ENCODE measurements at places on chromosomes 1 and 21.

DNA sequence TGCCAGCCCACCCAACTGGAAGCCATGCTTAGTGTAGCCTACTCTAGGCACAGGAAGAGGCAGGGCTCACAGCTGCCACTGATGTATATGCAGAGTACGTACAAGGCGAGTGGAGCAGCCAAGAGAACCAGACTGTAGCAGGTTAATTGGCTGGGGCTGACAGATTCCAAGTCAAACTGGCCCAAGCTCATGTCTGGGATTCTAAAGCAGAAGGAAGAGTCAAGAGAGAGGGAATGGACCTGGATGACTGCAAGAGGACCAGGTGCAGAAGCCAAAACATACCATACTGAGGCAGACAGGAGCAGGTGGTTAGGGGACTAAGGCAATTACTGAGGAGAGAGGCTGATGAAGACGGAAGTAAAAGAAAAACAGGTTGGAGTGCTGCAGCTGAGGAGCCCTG lies 51.3 kb upstream of the LRRN2 start:
- H3K4me1 ChIP-seq = no peaks in the 10 kb centered on the region
- peaks cover 26% of the 10 kb centered on the region for H3K27me3 ChIP-seq
- no peak for DNase-seq
- no peak overlapping the region for H3K4me3 ChIP-seq

GRCh38 chr1:1835546-1835945 lies 55.3 kb downstream of the GNB1 start:
- peaks cover 10% of the 10 kb centered on the region for H3K36me3 ChIP-seq
- no peaks in the 10 kb centered on the region for H3K27me3 ChIP-seq
- no peak overlapping the region for H3K4me3 ChIP-seq
- H3K27ac ChIP-seq = no peak overlapping the region

DNA sequence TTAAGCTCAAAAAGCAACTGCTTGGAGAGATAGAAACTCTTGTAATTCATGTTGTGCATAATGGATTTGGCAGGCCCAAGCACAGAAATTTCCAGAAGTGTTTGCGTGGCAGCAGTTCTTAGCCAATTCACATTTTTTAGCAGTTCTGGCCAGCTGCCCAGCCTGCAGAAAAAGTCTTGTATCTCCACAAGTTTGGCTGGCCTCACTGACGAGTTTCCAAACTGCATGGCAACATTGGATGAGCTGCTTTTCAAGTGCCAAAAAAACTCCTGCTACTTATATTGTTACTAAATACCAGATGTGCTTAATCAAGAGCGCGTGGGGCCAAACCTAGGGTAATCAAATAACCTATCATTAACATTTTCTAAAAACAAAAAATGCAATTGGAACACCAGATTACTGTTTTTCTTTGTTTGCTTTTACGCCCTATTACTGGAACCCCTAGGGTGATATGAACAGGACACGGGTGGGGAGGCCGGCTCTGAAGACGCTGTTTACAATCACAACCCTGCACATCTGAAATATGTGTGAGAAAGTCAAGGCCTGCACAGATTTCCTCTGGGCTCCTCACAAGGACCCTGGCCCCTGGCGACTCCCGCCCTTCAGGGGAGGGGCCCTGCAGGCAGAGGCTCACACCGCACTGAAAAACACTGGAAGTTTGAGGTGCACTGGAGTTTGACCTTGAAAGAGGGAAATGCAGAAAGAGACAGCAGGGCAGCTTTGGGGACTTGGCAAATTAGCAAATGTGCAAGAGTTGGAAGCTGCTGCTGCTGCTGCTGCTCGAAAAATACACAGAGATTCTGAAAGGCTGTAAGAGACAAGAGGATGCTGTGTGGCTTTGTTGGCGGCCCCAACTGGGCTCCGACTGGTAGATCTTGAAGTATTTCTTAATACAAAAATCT lies 55.2 kb upstream of the TARBP1 start:
- H3K36me3 ChIP-seq = no peaks in the 10 kb centered on the region
- H3K4me1 ChIP-seq = peaks cover 9% of the 10 kb centered on the region
- H3K4me3 ChIP-seq = no peak overlapping the region
- H3K27ac ChIP-seq = no peak overlapping the region
- no peak for DNase-seq

- no peak overlapping the region for H3K4me3 ChIP-seq
- peaks cover 12% of the 10 kb centered on the region for H3K27me3 ChIP-seq
- no peaks in the 10 kb centered on the region for H3K4me1 ChIP-seq
- H3K36me3 ChIP-seq = no peaks in the 10 kb centered on the region
- DNase-seq = no peak
These were observed 41.2 kb upstream of the FOXO6 start for GRCh38 chr1:41319807-41320711.

DNA sequence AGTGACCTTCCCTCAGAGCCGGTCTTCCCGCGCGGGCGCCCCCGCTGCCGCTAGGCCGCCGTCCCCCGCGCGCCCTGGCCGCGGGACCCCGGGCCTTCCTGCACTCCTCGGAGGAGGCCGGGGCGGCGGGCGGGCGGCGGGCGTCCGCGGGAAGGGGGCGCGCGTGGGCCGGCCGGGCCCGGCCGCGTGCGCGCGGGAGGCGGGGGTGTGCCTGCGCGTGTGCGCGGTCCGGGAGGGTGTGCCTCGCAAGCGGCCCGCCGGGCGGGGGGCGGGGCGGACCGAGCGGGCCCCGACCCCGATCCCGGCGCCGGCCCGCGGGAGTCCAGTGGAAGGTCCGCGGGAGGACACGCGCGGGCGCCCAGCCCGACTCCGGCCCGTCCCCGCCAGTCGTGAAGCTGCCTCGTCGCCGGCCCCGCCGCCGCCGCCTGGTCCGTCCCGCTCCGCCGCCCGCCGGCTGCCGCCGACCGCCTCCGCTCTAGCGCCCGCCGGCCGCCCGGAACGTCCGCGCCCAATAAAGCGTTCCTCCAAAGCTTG lies 438 bp downstream of the MRPS6 start:
- H3K4me1 ChIP-seq = peaks cover 49% of the 10 kb centered on the region
- peaks cover 41% of the 10 kb centered on the region for H3K36me3 ChIP-seq
- H3K27me3 ChIP-seq = peaks cover 4% of the 10 kb centered on the region
- peak overlapping the region; percentile 96 for H3K4me3 ChIP-seq
- peak overlapping the region; percentile 90 for H3K27ac ChIP-seq

DNA sequence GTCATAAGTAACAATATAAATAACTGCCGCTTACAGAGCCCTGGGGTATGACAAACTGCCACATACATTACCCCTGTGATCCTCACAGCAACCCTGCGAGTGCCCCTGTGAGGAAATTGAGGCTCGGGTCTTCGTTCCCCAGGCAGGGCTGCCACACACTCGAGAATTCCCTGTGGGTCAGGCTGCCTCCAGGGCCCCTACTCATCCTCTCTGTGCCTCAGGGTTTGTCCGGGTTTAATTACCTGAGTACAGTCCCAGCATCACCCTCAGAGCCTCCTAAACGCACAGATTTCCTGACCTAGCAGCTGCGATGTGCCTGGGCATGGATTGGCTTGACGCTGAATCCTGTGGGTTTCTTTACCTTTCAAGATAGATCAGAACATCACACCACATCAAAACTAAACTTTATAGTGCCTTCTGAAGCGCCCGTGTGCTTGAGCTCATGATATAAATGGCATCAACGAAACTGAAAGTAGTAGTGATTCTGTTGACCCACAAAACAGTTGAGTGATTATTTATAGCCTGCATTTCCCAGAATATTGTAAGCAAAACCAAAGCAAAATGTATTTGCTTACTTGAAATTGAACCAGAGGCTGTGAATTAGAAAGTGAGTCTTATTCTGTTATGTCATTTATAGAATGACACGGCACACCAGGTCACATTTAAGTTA lies 14.0 kb downstream of the SLC37A1 start:
- H3K27ac ChIP-seq = peak overlapping the region; percentile 75
- no peaks in the 10 kb centered on the region for H3K27me3 ChIP-seq
- peak overlapping the region; percentile 72 for H3K4me3 ChIP-seq
- peak; percentile 50 for DNase-seq

DNA sequence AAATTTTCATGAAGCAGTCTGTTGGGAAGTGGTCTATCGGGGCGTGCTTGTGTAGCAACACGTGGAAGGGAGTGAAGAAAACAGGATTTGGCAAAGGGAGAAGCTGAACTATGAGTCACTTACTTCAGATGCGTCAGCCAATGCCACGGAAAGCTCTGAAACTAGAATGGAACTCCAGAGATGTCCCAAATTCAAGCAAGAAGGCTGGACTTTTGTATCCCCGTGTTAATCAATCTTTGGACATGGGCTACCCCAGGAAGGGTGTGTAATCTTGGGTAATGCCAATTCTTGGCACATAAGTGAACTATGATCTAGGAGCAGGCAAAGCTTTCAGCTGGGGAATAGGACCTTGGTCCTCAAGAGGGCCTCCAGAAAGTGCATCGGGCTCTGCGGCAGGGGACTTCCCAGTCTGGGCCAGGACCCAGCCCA lies 102.6 kb downstream of the ADSS2 start:
- H3K27ac ChIP-seq = peak overlapping the region; percentile 70
- peaks cover 46% of the 10 kb centered on the region for H3K4me1 ChIP-seq
- no peak overlapping the region for H3K4me3 ChIP-seq
- no peak for DNase-seq
- H3K27me3 ChIP-seq = no peaks in the 10 kb centered on the region
- peaks cover 7% of the 10 kb centered on the region for H3K36me3 ChIP-seq

- peaks cover 27% of the 10 kb centered on the region for H3K27me3 ChIP-seq
- H3K4me1 ChIP-seq = no peaks in the 10 kb centered on the region
- H3K4me3 ChIP-seq = no peak overlapping the region
- no peaks in the 10 kb centered on the region for H3K36me3 ChIP-seq
- no peak for DNase-seq
These were observed 17.3 kb upstream of the TSPEAR start for GRCh38 chr21:44728716-44729115.

DNA sequence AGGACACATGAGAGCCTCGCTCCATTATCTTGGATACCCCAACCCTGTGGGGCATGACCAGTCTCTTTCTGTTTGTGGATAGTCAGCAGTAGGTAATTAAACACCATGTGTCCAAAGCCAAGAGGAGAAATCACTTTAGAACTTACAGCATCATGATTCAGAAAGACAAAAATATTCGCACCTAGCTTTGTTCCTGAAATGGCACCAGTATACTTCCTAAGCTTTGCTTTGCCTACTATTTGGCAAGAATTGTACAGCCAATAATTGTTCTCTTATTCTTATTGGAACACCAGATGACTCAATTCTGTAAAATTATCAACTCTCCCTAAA lies 24.2 kb downstream of the TNFRSF9 start:
- peaks cover 12% of the 10 kb centered on the region for H3K36me3 ChIP-seq
- no peak overlapping the region for H3K4me3 ChIP-seq
- no peak for DNase-seq
- H3K27me3 ChIP-seq = no peaks in the 10 kb centered on the region

DNA sequence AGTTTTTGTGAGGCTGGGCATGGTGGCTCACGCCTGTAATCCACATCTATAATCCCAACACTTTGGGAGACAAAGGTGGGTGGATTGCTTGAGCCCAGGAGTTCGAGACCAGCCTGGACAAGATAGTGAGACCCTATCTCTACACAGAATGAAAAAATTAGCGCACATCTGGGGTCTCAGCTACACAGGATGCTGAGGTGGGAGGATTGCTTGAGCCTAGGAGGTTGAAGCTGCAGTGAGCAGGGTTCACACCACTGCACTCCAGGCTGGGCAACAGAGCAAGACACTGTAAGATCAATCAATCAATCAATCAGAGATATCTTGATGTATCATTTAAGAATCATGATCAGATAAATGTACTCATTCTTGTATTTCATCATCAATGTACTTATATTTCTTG lies 7.1 kb downstream of the ZYG11B start:
- H3K36me3 ChIP-seq = no peaks in the 10 kb centered on the region
- H3K27ac ChIP-seq = no peak overlapping the region
- H3K4me1 ChIP-seq = peaks cover 9% of the 10 kb centered on the region
- no peak for DNase-seq
- no peak overlapping the region for H3K4me3 ChIP-seq
- H3K27me3 ChIP-seq = no peaks in the 10 kb centered on the region

GRCh38 chr1:161381707-161382106 lies 14.0 kb upstream of the CFAP126 start:
- no peak overlapping the region for H3K4me3 ChIP-seq
- H3K27me3 ChIP-seq = peaks cover 2% of the 10 kb centered on the region
- H3K4me1 ChIP-seq = peaks cover 12% of the 10 kb centered on the region
- no peaks in the 10 kb centered on the region for H3K36me3 ChIP-seq
- no peak for DNase-seq

GRCh38 chr1:109969146-109969829 lies 15.3 kb upstream of the AHCYL1 start:
- no peaks in the 10 kb centered on the region for H3K36me3 ChIP-seq
- H3K27ac ChIP-seq = no peak overlapping the region
- H3K4me1 ChIP-seq = no peaks in the 10 kb centered on the region
- no peak for DNase-seq
